AML-193 (cell line): ENCODE measurements at places on chromosomes 2 and 18.

DNA sequence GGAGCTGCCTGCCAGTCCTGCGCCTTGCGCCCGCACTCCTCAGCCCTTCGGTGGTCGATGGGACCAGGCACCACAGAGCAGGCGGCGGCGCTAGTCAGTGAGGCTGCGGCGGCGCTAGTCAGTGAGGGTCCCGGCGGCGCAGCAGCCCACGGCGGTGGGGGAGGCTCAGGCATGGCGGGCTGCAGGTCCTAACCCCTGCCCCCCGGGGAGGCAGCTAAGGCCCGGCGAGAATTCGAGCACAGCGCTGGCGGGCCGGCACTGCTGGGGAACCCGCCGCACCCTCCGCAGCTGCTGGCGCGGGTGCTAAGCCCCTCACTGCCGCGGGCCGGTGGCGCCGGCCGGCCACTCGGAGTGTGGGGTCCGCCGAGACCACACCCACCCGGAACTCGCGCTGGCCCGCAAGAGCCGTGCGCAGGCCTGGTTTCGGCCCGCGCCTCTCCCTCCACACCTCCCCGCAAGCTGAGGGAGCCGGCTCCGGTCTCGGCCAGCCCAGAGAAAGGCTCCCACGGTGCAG, 867.4 kb downstream of the DSC3 start:
- no peak for DNase-seq

GRCh38 chr2:75894170-75894569, 183.5 kb upstream of the GCFC2 start:
- DNase-seq: no peak

GRCh38 chr2:221844212-221845020, 272.3 kb upstream of the EPHA4 start:
- no peak for DNase-seq

DNA sequence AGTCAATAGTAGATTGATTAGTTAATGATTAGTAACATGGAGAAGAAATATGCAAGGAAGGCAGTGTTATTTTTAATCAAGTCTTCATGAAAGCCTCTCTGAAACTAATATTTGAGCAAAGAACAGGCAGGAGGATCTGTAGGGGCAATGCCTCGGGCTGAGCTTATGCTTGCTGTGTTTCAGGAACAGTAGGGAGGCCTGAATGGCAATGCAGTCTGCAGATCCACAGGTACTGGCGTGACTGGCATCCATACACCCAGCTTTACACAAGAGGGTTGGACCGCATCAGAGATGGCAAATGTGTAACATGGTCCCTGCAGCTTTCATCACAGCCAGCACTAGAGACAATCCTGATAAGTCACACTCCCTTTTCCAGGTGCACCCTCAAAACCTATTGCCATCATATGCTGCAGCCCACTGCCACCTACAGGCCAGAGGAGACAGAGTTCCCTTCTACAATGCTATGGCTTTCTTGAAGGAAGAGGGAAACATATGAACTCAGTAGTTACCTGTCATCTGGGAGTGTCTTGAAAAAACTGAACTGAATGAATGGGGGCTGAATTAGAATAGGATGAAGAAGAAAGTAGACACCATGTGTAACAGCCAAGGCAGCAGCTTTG, 582.4 kb upstream of the RAB6C start:
- DNase-seq: peak; percentile 9

GRCh38 chr2:29325544-29325943, 210.3 kb downstream of the CLIP4 start:
- DNase-seq: no peak

- no peak for DNase-seq
These were observed 34.9 kb upstream of the GPC1 start for GRCh38 chr2:240400371-240401161.

GRCh38 chr2:15678346-15678745, 86.7 kb downstream of the DDX1 start:
- no peak for DNase-seq

GRCh38 chr2:64470766-64471295, 16.9 kb downstream of the LGALSL start:
- DNase-seq: no peak

DNA sequence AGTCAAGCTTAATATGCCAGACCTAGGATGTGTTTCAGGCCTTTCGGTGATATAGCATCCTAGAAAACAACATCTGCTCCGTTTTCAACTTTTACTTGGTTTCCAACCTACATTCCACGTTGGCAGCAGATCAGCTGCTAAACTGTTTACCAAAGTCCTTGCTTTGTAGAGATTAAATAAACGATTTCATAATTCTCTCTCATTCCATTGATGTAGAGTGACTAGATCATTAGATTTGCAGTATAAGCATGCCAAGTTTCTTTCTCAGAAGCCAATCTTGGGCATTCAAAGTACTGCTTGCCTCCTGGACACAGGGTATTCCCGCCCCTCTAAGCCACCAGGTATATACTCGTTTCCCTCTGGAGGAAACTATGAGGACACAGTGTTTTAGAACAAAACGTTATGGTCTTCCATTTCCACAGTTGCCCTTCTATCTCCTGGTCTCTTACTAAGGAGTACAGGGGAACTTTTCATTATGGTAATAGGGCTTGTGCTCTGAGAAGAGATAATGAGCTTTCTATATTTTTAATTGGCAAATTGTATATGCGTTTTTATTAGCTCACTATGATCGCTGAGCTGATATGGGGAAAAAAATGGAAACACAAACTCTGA, 10.5 kb upstream of the INSIG2 start:
- DNase-seq: no peak

GRCh38 chr2:7014174-7014640, 97.0 kb downstream of the RNF144A start:
- peak; percentile 43 for DNase-seq

- DNase-seq: no peak
These were observed 286.0 kb downstream of the SUCLG1 start for GRCh38 chr2:84173041-84173440.

- no peak for DNase-seq
These were observed 142.2 kb downstream of the BCL11A start for GRCh38 chr2:60411295-60411694.

DNA sequence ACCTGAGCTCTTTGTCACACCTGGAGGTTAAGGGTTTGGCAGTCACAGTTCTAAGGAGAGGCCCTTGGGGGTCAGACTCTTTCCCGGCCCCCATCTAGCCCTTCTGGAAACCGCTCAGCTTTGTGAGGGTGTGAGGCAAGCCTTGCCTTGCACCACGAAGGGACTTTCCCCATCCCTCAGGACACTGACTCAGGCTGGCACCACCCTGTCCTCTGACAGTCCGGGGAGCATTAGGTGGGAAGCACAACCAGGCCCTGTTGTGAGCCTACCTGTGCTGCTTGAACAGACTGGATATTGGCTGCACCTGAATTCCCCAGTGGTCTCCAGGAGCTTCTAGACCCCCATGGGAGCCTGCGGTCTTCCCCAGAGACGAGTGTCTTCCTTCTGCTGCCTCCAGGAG, 47.0 kb upstream of the GBX2 start:
- no peak for DNase-seq

- DNase-seq: no peak
These were observed 297.1 kb downstream of the ARHGAP15 start for GRCh38 chr2:143426296-143426695.

- no peak for DNase-seq
These were observed 35.1 kb downstream of the ARHGAP25 start for GRCh38 chr2:68769586-68770270.

DNA sequence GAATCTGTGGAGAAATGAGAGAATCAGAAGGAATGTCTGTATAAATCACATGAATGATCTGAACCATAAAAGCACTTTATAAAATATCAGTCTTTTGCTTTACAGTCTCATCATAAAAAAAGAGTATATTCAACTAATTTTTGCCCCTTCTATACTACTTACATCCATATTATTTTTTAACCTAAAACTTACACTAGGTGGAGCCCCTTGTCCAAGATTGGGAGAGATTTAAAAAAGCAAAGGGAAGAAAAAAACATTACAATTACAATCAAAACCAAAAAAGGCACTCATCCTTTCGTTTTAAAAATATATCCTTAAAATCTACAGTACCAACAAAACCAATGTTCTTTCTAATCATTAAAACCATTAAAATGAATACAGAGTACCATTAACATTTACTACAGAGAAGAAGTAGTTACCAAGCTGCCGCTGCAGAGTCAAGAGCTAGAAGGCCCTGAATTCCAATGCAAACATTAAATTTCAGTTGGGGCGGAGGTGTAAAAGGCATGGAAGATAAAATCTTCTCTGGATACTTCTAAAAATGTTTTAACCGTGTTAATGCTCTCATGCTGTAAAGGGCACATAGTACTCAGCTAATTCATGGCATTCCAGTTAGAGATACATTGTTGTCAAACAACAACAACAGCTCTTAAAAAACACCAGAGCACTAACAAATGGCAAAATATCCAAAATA, 56.7 kb upstream of the EPB41L3 start:
- peak; percentile 4 for DNase-seq

- DNase-seq: no peak
These were observed 50.7 kb upstream of the APCDD1 start for GRCh38 chr18:10403708-10404107.

DNA sequence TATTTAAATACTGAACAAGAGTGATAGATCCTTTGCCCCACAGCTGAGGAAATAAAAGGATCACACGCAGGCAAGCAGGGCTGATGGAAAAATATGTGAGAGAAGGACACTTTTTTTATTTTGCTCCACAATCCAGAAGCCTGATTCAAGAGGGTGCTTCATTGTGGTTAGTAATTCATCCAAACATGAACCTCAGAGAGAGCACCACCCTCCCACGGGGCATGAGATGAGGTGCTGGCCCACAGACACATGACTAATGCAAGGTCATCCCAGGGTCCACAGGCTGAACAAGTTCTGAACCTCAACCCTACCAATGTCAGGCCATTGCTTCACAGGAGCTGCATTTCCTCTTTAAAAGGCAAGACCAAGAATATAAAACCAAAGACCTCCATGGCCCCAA, 239.6 kb downstream of the MREG start:
- DNase-seq: no peak

- no peak for DNase-seq
These were observed 19.4 kb downstream of the KRCC1 start for GRCh38 chr2:88036182-88036581.

DNA sequence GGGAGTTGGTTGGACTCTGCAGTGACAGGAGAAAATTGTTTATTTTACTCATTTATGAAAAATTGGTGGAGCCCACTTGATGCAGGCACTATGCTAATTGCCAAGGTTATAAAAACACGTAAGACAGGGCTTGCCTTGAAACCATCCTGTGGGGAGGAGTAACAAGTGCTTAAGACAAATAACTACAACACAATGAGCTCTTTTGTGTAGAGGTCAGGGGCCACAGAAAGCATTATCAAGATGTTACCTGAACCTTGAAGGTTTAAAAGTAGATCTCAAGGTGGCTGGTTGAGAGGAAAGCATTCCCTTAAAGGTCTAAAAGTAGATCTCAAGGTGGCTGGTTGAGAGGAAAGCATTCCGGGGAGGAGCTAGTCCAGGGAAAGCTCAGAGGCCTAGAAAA, 381.8 kb upstream of the POU3F3 start:
- no peak for DNase-seq

- DNase-seq: no peak
These were observed 74.2 kb downstream of the CDK15 start for GRCh38 chr2:201880579-201880978.

DNA sequence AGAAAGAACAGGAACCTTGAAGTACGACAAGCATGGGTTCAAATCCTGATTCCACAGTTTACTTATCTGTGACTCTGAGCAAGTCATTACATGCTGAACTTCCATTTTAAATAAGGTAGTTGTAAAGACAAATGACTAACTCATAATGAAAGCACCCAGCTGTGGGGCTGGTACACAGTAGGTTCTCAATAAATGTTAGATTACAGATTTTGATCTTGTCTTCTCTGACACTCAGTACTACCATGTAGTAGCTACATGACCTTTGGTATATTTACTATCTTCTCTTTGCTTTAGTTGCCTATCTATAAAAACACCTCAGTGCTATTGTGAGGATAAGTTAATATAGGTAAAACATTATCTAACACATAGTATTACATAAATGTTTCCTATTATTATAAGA, 3.2 kb downstream of the TRAK2 start:
- no peak for DNase-seq

GRCh38 chr18:23982155-23983079, 32.1 kb upstream of the TTC39C start:
- no peak for DNase-seq

GRCh38 chr2:69191634-69192033, 178.7 kb downstream of the ANTXR1 start:
- DNase-seq: no peak

GRCh38 chr2:239267288-239267951, 133.4 kb downstream of the HDAC4 start:
- DNase-seq: peak; percentile 94

DNA sequence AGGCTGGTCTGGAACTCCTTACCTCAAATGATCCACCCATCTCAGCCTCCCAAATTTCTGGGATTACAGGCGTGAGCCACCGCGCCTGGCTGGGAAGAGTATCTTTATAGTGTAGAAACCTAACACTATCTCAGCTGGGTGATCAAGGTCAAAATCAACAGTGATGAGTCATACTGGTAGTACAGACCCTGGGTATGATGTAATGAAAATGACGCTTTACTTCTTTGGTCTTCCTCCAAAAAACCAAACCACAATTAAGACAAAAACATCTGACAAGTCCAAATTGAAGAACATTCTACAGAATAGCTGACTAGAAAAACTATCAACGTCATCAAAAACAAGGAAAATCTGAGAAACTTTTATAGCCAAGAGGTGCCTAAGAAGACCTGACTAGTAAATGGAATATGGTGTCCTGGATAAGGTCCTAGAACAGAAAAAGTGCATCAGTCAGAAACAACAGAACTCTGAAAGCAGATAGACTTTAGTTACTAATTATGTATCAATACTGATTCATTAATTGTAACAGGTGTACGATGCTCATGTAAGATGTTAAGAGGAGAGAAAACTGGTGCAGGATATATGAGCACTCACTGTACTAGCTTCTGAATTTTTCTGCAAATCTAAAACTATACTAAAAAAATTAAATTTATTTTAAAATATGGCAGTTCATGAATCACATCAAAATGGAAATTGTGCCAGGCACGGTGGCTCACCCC, 25.4 kb downstream of the PDCL3 start:
- peak; percentile 59 for DNase-seq

GRCh38 chr2:238502956-238503791, 76.4 kb downstream of the ASB1 start:
- no peak for DNase-seq

- DNase-seq: no peak
These were observed 92.5 kb downstream of the PTPN4 start for GRCh38 chr2:119852214-119852613.
